ENCODE measurements at places on chromosomes 4 and X. TPM values are rescaled to one million over a fixed set of nuclear protein-coding genes. Genes with fewer than 3 reads are reported as not detected.

Gene FGA
- total RNA-seq = not detected

Gene RASGEF1B
- 8.5 TPM for total RNA-seq

Gene LGI2
- total RNA-seq = 1.9 TPM

Gene MAGEA2
- total RNA-seq = not detected

Gene TEX13D
- not detected for total RNA-seq

Gene EXOC1L
- total RNA-seq = not detected

- H3K27me3 ChIP-seq = no peaks in the 10 kb centered on the region
- H3K4me3 ChIP-seq = no peak overlapping the region
- H3K4me1 ChIP-seq = peaks cover 7% of the 10 kb centered on the region
- no peaks in the 10 kb centered on the region for H3K36me3 ChIP-seq
These were observed 1.4 kb downstream of the GRIPAP1 start for GRCh38 chrX:49000636-49001035.

DNA sequence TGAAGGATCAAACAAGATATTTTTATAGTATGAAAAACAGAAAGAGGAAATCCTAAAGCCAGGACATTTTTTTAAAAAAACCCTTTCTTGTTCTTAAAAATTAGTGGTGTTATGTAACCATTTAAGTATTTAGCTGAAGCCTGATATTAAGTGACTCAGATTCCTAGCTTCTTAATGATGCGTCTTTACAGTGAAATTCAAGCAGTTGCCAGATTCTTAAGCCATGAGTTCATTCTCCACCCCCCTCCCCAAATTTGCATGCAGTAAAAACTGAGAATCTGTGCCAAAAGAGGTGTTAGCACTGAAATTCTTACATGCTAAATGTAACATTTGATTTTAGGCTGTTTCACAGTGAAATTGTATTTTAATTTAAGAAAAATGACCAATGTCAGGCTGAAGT, 180.8 kb downstream of the RAPGEF2 start:
- H3K27me3 ChIP-seq = no peaks in the 10 kb centered on the region
- H3K36me3 ChIP-seq = no peaks in the 10 kb centered on the region
- H3K4me3 ChIP-seq = no peak overlapping the region
- H3K4me1 ChIP-seq = peaks cover 22% of the 10 kb centered on the region
- DNase-seq = no peak
- H3K27ac ChIP-seq = no peak overlapping the region

DNA sequence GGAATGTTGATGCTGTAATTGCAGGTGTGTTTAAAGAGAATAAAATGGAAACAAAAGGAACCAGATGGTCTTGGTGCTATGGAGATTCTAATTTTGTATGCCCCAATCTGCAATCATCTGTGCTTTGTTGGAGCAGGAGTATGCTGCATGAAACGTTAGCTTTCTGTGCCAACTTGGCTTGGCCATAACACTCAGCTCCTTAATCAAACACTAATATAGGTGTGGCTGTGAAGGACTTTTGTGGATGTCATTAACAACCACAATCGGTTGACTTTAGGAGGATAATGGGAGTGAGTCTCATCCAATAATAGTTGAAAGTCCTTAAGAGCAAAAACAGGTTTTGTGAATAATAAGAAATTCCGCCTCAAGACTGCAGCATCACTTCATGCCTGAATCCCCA, 399.2 kb downstream of the NLGN4X start:
- no peaks in the 10 kb centered on the region for H3K36me3 ChIP-seq
- no peaks in the 10 kb centered on the region for H3K27me3 ChIP-seq
- no peaks in the 10 kb centered on the region for H3K4me1 ChIP-seq
- H3K27ac ChIP-seq = no peak overlapping the region
- no peak overlapping the region for H3K4me3 ChIP-seq

DNA sequence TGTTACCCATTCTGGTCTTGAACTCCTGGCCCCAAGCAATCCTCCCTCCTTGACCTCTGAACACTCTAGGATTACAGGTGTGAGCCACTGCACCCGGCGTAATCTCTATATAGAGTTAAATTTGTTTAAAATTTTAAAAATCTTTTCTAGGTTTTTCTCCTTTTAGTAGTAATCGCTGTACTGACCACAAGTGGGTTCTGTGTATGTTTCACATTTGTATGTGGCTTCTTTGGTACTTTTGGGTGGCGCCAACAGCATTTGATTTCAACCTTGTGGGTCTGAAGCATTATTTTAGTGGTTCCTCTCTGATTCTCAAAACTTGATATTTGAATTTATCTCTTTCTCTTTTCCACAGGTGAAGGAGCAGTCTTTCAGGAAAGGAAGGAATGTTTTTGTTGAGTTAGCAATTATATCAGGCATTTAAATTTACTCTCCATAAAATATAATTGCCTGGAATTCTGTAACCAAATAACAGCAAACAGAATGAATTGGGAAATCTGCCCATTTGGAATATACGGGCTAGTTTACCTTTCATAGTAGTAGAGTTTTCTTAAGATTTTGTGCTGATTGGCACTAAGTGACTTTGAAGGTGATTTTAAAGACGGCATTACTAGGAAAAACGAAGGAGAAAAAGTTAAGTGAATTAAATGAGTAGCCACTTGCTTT, 29.5 kb downstream of the ARHGAP10 start:
- H3K36me3 ChIP-seq = no peaks in the 10 kb centered on the region
- H3K4me3 ChIP-seq = no peak overlapping the region
- no peak for DNase-seq
- H3K4me1 ChIP-seq = no peaks in the 10 kb centered on the region

DNA sequence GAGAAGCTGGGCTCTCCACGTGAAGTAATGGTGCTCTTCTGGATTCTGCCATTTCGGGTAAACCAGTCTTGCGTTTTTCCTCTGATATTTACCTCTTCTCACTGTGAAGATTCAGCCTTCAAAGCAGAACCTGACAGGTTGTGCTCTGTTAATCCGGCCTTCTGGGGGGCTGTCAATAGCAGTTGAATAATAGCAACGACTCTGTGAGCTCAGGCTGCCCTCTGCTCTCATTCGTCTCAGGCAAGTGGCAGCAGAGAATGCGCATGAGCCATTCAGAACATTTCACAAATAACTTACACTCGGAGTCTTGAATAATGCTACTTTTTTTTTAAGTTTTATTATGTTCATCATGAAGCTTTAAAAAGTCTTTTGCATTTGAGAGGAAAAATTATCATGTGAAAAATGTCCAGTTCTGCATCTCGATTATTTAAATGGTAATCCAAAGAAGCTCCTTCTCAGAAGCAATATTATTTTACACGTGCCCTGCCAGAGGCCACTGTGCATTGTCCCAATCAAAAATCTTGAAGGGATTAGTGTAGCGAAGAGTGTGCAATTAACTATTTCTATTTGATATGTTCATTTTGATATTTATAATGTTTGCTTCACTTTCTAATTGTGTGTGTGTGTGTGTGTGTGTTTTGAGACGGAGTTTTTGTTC, 354.2 kb upstream of the FAT1 start:
- no peak overlapping the region for H3K4me3 ChIP-seq
- H3K36me3 ChIP-seq = no peaks in the 10 kb centered on the region
- H3K27me3 ChIP-seq = no peaks in the 10 kb centered on the region
- no peak for DNase-seq
- no peak overlapping the region for H3K27ac ChIP-seq

- peaks cover 5% of the 10 kb centered on the region for H3K36me3 ChIP-seq
- H3K4me3 ChIP-seq = no peak overlapping the region
- no peak for DNase-seq
- H3K4me1 ChIP-seq = peaks cover 9% of the 10 kb centered on the region
- no peak overlapping the region for H3K27ac ChIP-seq
These were observed 114.2 kb downstream of the ZNF827 start for GRCh38 chr4:145824463-145824862.

DNA sequence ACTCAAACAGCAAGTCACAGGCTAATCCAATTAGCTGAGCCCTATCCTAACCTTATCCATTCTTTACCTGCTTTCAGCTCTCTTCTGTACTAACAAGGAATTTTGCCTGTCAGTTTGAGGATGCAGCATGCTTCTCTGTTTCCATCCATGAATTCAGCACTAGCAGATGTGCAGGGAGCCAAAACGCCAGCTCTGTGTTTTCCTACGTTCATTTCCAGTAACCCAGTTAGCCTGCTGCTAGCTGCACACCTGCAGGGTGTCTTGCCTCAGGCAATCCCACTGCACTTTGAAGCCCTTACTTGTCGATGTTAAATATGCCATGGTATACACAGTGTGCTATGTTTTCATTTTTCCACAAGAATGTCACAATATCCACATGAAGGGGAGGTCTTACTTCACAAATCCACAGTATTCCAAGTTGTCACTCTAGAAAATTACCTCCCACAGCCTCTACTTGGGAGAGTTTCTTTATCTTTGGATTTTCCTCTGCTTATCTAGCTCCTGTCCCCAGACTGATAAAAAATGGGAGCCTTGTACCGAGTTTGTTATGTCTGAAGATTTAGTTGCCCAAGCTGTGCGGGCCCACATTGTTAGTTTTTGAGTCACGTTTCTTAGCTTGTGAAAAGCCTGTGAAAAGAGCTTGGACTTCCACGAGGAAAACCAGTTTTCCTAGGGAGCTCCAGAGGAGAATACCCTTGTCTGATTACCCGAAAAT, 127.6 kb upstream of the HHIP start:
- no peak for DNase-seq
- no peak overlapping the region for H3K27ac ChIP-seq
- H3K27me3 ChIP-seq = no peaks in the 10 kb centered on the region
- no peaks in the 10 kb centered on the region for H3K36me3 ChIP-seq
- H3K4me1 ChIP-seq = no peaks in the 10 kb centered on the region

Measured in right atrium auricular region (tissue), 2 donors.